Midbrain (tissue), 1 donor: ENCODE measurements at places on chromosomes 4 and X.

DNA sequence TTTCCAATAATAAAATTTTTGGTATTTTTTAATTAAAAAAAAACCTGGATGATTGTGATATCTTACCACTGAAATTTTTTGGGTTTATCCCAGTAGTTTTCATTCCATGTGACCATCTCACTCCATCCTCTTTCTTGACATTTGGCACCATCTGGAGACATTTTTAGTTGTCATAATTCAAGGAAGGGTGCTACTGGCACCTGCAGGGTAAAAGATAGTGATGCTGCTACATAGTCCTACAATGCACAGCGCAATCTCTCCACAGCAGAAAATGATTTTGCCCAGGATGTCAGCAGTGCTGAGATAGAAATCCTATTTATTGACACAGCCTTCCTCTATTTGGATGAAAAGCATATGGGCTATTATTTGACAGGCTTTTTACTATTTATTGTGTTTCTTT is 79.3 kb downstream of the RBPJ start:
- peak; percentile 24 for DNase-seq

GRCh38 chr4:8041172-8041571 is 101.5 kb upstream of the AFAP1 start:
- DNase-seq, result no peak

DNA sequence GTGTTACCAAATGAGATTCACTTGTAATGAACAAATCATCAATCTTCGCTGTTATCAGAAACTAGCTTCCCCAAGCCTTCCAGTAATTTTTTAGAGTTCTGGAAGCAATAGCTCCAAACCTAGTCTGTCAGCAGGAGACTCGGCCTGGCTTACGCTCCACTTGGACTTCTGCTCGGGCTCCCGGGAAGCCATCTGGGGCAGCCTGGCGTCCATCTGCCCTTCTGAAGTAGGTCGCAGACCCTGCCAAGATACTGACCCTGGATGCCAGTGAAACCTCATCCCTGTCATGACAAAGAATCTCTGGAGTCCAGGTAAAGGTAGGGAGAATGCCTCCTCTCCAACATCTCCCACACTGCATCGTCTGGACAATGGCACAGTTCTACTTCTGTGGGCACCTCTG is 493.8 kb upstream of the ZFP42 start:
- no peak for DNase-seq

DNA sequence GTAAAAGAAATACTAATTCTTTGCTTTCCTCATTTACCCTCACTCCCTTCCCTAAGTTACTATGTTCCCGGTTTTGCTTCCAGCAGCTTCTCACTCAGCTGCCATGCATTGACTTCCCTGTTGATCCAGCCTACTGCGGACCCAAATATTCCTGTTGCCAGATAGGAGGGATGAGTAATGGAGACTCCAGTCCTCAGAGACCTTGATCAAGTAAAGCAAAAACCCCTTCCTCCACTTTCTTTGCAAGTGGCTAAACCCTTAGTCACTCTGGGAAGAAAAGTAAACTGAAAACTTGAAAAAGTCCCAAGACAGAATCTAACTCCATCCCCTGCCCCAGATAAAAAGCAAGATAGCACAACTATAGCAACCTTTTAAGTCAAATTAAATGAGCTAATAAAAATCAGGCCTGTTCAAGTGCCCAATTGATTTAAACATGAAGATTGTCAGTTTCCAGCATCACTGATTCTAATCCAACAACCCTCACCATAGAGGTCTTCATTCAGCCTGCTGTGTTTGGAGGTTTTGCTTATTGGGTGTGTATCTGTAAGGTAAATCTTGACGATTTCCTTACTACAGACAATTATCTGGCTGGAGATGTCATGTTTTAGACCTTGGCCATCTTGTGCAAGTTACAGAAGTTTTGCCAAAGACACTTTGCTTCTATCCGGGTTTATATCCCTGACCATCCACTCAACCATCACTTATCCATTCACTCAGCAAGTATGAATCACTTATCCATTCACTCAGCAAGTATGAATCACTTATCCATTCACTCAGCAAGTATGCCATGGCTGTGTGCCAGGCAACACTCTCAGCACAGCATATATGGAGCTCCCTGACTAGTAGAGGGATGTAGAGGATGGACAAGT is 17.6 kb downstream of the FGFBP1 start:
- no peak for DNase-seq

DNA sequence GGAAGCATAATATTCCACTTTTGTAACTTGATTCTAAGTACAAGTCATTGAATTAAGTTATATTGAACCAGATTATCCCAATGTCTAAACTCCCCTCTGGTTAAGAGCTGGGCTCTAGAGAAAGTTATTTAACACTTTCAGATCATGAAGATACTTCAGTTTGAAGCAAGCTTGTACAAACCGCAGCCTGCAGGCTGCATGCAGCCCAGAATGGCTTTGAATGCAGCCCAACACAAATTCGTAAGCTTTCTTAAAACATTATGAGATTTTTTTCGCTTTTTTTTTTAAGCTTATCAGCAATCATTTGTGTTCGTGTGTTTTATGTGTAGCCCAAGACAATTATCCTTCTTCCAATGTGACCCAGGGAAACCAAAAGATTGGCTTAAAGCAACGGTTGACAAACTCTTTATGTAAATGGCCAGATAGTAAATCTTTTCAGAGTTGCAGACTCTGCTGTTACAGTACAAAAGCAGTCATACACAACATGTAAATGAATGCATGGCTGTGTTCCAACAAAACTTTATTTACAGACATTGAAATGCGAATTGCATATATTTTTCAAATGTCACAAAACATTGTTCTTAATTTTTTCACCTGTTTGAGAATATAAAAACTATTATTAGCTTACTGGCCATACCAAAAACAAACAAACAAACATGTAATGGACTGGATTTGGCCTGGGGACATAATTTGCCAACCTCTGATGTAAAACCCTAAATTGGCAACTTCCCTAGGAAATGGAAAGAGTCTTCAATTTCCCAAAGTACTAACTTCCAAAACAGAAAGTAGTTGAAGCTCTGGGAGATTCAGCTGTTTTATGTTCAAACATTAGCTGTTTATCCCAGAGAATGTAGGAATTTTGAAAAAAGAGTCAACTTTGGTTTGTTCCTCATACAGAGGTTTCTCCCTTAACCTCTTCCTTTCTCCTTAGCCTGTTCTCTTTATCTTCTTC is 201.1 kb upstream of the MBNL3 start:
- no peak for DNase-seq

- no peak for DNase-seq
These were observed 287.9 kb downstream of the CXXC4 start for GRCh38 chr4:104206784-104207183.
